ENCODE measurements at places on chromosomes 6 and 20. TPM values are rescaled to one million over a fixed set of nuclear protein-coding genes. Genes with fewer than 3 reads are reported as not detected.

HTR1E gene
- total RNA-seq: not detected

DNA sequence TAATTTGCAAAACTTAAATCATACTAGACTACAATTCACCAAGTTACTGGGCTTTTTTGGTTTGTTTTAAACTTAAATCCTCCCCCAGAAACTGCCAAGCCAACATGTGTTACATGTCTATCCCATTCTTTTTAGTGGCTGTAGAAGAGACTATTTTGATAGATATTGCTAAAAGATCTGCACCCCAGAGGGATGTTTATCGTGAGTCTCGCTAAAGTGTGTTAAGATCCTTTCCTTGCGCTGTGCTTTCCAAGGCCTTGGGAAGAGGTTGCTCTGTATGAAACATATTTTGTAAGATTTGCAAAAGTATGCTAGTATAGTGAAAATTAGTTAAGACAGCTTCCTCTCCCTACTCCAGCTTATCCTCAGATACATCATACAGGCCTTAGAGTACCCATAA lies 63.0 kb downstream of the GPX5 start:
- no peak overlapping the region for H3K4me3 ChIP-seq
- no peak for DNase-seq
- H3K27me3 ChIP-seq: peaks cover 54% of the 10 kb centered on the region
- H3K36me3 ChIP-seq: no peaks in the 10 kb centered on the region

GRCh38 chr20:34996243-34997028 lies 40.8 kb downstream of the MYH7B start:
- no peaks in the 10 kb centered on the region for H3K4me1 ChIP-seq
- no peaks in the 10 kb centered on the region for H3K27me3 ChIP-seq
- peaks cover 44% of the 10 kb centered on the region for H3K36me3 ChIP-seq
- H3K4me3 ChIP-seq: no peak overlapping the region

GRCh38 chr6:142395768-142396231 lies 94.0 kb downstream of the ADGRG6 start:
- H3K4me3 ChIP-seq: peak overlapping the region; percentile 4
- peak; percentile 52 for DNase-seq
- H3K4me1 ChIP-seq: no peaks in the 10 kb centered on the region
- no peaks in the 10 kb centered on the region for H3K36me3 ChIP-seq
- peaks cover under 1% of the 10 kb centered on the region for H3K27me3 ChIP-seq

DNMT3B gene
- 0.47 TPM for total RNA-seq

DNA sequence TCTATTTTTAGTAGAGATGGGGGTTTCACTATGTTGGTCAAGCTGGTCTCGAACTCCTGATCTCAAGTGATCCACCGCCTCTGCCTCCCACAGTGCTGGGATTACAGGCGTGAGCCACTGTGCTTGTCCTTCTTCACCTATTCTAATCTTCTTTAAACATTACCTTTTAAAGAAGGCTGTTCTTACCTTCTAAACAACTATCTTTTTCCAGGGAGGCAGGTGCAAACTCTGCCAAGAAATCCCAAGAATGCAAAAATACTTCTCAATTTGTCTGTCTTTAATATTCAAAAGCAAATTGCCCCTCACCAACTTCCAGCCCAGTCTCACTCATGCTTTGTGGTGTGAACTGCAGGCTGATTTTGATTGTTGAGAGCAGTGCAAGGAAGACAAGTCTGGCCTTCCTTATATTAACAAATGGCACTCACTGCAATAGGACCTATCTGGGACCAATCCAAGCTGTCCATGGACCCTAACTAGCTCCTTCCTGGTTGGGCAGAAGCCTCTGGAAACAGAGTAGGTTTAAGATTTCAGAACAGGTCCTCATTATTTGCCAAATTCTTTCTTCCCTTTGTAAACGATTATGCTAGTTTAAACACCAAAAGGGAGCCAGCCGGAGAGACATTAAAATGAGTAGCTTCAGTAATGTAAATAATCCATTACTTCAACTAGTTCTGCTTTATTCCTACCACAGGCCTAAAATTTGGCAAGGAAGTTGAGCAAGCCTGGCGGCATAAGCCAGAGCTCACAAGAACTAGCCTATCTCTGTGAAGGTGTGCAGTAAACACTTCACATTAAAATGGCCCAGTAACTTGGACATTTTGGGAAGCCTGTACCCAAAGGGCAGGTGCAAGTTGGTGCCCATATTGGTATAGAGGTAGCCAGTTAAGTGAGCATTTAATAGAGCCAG lies 1.6 kb downstream of the SCAND1 start:
- peak overlapping the region; percentile 99 for H3K27ac ChIP-seq
- DNase-seq: peak; percentile 33
- H3K27me3 ChIP-seq: no peaks in the 10 kb centered on the region
- H3K36me3 ChIP-seq: peaks cover 8% of the 10 kb centered on the region
- peak overlapping the region; percentile 96 for H3K4me3 ChIP-seq

GRCh38 chr6:90454836-90455427 lies 131.9 kb downstream of the MAP3K7 start:
- DNase-seq: no peak
- no peak overlapping the region for H3K4me3 ChIP-seq
- H3K4me1 ChIP-seq: peaks cover 25% of the 10 kb centered on the region
- no peaks in the 10 kb centered on the region for H3K36me3 ChIP-seq
- H3K27ac ChIP-seq: no peak overlapping the region

DNA sequence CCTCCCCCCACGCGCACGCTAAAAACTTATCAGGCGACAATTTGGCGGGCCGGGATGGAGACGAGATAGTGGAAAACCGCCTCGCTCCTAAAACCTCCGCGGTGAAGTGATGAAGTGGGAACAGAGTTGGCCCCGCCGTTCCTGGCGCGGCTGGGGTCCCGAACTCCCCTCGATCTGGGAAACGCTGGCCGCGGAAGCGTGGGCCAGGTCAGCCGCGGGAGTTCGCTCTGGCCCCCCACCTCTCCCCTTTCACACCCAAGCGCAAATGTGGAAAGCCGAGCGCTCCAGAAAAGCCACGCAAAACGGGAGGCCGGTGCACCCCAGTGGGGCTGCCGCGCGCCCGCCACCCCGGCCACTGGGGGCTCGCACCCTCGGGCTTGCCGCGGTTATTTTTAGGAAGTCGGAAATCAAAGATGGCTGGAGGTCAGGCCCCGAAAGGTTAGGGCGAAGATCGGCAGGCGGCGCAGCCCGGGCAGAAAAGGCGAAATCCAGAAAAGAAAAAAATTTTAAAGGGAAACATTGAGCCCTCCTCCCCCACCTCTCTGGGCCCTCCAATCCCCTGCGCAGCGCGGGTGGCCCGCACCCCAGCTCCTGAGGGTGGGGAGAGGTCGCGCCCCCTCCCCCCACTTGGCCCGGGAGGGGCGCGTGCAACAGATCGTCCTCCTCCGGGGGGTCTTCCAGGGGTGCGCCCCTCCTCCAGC lies 1.0 kb downstream of the SALL4 start:
- H3K4me1 ChIP-seq: no peaks in the 10 kb centered on the region
- no peak overlapping the region for H3K4me3 ChIP-seq
- DNase-seq: no peak
- H3K27me3 ChIP-seq: peaks cover 9% of the 10 kb centered on the region

- H3K27ac ChIP-seq: no peak overlapping the region
- DNase-seq: no peak
- peaks cover 33% of the 10 kb centered on the region for H3K27me3 ChIP-seq
- H3K36me3 ChIP-seq: no peaks in the 10 kb centered on the region
Measured at GRCh38 chr20:54167909-54168872, 5.6 kb downstream of the CYP24A1 start.

DNA sequence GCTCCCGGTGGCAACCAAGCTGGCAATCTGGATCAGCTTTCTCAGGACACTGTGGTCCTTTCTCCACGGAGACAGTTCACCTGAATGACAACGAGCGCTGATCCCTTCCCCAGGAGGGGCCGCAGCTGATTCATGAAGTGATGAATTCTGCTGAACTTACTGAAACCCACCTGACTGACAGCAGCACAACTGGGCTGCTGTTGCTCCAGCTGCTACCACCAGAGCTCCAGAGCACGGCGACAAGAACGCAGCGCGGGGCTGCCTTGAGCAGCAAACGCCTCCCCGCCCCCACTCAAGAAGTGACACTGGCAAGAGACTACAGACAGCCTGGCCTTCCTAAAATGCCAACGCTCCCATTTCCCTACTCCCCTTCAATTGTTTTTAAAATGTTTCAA lies 10.0 kb downstream of the PXDC1 start:
- no peaks in the 10 kb centered on the region for H3K36me3 ChIP-seq
- H3K27ac ChIP-seq: no peak overlapping the region
- H3K27me3 ChIP-seq: no peaks in the 10 kb centered on the region

GRCh38 chr6:159979136-159979874 lies 10.4 kb downstream of the IGF2R start:
- H3K36me3 ChIP-seq: no peaks in the 10 kb centered on the region
- H3K27ac ChIP-seq: peak overlapping the region; percentile 68
- H3K27me3 ChIP-seq: no peaks in the 10 kb centered on the region
- H3K4me1 ChIP-seq: peaks cover 82% of the 10 kb centered on the region

WFDC9 gene
- not detected for total RNA-seq

Measured in CD4-positive, CD25-positive, alpha-beta regulatory T cell (primary cell).